ENCODE measurements at places on chromosomes 7 and 10. TPM values are rescaled to one million over a fixed set of nuclear protein-coding genes. Genes with fewer than 3 reads are reported as not detected.

Gene FZD1
- total RNA-seq = 33.6 TPM

Gene PUS7
- 13.9 TPM for total RNA-seq

GRCh38 chr7:122412441-122412840, 107.9 kb upstream of the FEZF1 start:
- no peak overlapping the region for H3K27ac ChIP-seq
- H3K27me3 ChIP-seq = no peaks in the 10 kb centered on the region
- H3K4me1 ChIP-seq = peaks cover 3% of the 10 kb centered on the region
- H3K4me3 ChIP-seq = no peak overlapping the region
- no peak for DNase-seq
- H3K36me3 ChIP-seq = no peaks in the 10 kb centered on the region

- no peak overlapping the region for H3K4me3 ChIP-seq
- no peaks in the 10 kb centered on the region for H3K27me3 ChIP-seq
- H3K36me3 ChIP-seq = no peaks in the 10 kb centered on the region
- no peak for DNase-seq
Measured at GRCh38 chr10:132377326-132377725, 19.7 kb upstream of the PWWP2B start.

- H3K27me3 ChIP-seq = no peaks in the 10 kb centered on the region
- H3K4me3 ChIP-seq = no peak overlapping the region
- no peak for DNase-seq
- H3K4me1 ChIP-seq = no peaks in the 10 kb centered on the region
Measured at GRCh38 chr7:91373111-91373800, 109.0 kb downstream of the FZD1 start.
